Caco-2 (cell line): ENCODE measurements at places on chromosomes 1 and 21. TPM values are rescaled to one million over a fixed set of nuclear protein-coding genes. Genes with fewer than 3 reads are reported as not detected.

Gene PADI1
- not detected in 2 replicates for total RNA-seq

Gene ZSWIM5
- 0.49 and 0.54 TPM in 2 replicates for total RNA-seq

Gene PLEKHA6
- 18.8 and 21.8 TPM in 2 replicates for total RNA-seq

Gene AMY2A
- total RNA-seq: not detected in 2 replicates

DNA sequence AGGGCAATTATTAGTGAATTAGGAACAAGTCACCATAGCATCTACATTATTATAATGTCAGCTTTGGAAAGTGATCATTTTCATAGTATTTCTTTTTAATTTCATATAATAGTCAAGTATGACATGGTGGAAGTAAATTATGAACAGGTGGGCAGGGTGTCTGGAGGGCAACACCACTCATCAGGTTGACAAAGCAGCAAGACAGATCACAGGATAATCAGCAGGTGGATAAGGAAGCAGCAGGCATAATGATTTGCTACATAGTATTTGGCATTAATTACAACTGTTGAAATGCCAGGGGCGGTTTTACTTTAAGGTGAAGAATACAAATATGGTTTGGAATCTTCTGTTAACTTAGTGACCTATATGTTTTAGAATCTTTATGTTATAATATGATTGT is 1342.2 kb downstream of the PLA2G4A start:
- no peak for DNase-seq

DNA sequence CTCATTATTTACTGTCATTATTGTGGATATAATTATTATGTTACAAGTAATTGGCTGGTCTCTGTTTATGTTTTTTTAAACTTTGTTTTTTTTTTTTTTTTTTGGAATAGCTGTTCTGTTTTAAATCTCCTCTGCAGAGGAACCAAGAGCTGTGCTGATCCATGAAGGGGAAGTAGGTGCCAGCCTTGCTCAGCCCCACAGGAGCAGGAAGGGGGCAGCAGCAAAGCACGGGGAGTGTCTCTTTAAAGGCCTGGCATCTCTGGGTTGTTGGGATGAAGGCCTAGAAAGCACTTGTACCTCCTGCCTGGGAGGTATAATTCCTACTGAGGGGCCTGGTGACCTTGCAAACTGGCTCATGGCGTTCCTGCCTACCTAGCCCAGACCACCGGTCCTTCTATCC is 2.5 kb upstream of the GRHL3 start:
- DNase-seq: no peak

GRCh38 chr21:19237608-19238007 is 834.0 kb upstream of the TMPRSS15 start:
- no peak for DNase-seq

- DNase-seq: no peak
Observed at GRCh38 chr1:60558236-60558635, 484.7 kb upstream of the C1orf87 start.

DNA sequence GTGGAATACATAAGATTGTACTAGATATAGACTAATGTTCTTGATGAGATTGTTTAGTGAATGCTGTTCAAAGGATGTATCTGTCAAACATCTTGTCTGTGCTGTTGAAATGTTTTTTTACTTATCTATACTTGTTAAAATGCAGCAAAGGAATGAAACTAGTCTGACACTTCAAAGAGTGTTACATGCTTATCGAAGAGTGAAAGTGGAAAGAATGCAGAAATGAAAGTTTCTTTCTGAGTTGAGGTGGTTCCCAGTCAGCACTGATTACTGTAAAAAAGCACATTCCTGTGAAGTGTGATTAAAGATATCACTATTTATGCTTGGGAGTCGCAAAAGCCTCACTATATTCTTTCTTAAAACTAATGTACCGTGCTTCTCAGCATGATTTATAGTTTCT is 1225.2 kb downstream of the NCAM2 start:
- no peak for DNase-seq

DNA sequence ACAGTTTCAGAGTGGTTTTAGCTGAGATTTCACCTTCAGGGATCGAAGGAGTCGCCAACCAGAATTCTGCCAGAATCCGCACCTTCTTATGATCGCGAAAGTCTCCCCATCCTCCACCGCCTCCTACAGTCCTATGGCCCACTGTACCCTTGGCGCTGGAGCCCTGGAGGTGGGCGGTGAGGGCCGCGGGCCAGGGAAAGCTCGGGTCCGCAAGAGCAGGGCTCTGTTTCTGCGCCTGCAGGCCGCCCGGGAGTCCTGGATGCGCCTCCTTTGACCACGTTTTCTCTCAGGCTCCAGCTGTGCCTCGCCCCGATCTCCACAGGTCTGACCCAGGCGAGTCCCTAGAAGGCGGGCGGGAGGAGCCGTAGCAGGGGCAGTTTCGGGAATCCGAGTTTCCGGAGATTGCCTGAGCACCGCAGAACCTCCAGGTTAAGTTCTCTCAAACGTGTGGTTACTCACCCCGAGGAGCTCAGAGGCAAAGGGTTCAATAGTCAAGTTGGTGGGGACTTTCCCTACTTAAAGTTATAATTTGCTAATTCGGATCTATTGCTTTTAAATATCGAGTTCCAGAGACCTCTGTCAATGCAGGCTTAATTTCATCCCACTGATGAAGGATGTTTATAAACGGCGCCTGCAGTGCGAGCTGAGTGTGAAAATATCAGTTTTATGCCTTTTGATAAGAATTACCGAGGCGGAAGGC is 3.2 kb upstream of the LHX8 start:
- no peak for DNase-seq
